Bone marrow (tissue), 2 donors: ENCODE measurements at places on chromosomes 4 and X.

GRCh38 chrX:129092242-129092641 is 431.0 kb downstream of the SMARCA1 start:
- no peak for DNase-seq

GRCh38 chrX:19683817-19684216 is 168.5 kb upstream of the MAP3K15 start:
- no peak for DNase-seq

GRCh38 chrX:10798041-10798440 is 177.7 kb upstream of the MID1 start:
- no peak for DNase-seq

- no peak for DNase-seq
Measured at GRCh38 chr4:148288448-148288847, 153.8 kb downstream of the NR3C2 start.

DNA sequence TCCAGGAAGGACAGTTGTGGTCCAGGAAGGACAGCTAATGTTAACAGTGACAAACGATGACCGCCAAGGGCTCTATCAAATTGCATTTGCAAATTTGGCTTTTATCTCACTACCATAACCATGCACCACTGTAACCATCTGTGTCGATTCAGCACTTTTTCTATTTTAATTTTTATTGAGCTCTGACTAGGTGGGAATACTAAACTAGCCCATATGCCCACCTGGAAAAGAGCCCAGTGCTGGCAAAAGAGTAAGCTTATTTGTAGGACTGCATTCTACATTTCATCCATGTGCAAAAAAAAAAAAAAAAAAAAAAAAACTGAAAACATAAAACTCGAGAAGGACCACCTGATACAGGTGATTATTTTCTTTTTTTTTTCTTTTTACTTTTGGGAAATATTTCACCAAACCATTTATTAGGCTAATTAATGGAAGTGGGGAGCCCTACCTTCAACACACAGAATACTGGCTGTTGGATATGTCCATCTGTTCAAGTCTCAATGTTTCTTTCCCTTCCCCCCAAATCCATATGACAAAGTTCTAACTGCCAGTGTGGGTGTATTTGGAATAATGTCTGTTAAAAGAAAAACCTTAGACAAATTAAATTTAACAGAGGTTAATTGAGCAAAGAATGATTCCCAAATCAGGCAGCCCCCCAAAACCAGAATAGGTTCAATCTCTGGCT is 99.5 kb upstream of the MXRA5 start:
- no peak for DNase-seq

DNA sequence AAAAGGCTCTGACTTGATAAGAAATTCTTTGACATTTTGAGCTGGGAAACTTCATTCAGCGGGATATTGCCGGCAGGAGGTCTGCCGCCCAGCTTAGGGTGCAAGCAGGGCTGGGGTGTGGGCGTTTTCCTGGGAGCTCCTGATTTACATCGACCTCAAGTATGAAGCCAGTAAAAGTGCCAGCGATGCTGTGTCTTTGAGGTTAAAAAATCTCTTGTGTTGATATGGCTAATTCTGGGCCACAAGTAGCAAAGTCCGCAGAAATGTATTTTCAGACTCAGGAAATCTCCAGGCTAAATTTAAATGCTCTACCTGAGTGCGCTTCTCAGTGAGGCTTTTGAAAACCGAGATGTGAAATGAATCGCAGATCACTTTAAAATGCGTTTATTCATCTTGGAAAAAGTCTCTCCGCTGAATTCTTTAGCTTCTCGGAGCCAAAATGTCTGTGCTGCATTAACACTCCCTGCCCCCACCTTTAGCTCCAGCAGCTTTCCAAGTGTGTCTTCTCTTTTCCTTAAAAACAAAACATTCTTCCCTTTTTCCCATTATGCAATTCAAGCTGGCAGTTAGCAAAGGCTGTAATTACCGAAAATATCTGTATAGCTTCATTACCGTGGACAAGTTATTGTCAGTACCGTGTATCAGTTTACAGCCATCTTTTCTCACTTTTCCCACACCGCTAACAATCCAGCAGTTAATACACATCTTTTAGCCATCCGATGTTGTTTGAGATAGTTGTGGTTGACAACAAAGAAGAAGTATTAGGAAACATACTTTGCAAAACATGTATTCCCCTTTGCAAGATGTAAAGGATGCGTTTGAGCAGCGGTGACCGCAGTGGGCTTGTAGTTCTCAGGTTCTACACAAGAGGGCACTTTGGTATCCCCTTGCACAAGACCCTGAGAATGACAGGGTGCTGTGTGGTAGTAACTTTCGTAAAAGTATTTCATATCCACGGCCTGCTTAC is 136.0 kb upstream of the STX18 start:
- no peak for DNase-seq

DNA sequence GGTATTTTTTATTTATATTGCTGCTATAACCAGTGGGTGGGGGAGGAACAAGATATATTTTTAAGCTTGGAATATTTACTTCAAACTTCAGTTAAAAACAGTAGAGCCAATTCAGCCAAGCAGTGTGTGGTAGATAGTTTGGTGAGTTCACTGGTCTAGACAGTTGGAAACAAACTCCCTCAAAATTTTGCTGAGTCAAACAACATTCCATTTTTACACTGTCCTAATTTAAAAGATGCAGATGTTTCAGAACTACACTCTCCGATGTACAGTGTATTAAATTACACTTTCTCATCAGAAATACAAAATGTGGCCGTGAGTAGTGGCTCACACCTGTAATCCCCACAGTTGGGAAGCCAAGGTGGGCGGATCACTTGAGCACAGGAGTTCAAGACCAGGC is 23.3 kb downstream of the PRKX start:
- no peak for DNase-seq

DNA sequence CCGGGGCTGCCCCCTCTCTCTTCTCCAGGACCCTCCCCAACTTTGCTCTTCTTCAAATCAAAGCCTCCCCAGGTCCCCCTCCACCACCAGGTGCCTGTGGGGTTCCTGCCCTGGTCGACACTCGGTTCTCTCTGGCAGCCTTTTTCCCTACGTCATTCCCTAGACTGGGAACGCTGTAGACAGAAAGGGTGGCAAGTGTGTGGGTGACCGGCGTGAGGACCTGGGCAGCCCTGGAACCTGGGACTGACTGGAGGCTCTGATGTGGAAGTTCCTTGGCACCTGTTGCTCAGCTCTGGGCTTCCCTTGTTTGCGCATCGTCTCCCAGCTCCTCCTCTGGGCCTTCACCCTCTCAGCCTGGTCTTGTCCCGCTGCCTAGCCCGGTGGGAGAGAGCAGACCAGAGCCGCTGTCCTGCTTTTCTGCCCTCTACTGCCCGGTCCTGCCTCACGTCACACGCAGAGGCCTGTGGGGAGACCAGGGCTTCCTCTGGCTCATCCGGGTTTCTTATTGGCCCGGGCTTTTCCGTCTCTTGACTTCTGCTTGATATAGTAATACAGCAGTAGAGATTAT is 1.3 kb downstream of the TACC3 start:
- DNase-seq, result no peak

GRCh38 chrX:39311646-39312045 is 510.4 kb downstream of the MID1IP1 start:
- DNase-seq, result no peak

GRCh38 chrX:465418-466215 is 78.9 kb upstream of the PPP2R3B start:
- no peak for DNase-seq

DNA sequence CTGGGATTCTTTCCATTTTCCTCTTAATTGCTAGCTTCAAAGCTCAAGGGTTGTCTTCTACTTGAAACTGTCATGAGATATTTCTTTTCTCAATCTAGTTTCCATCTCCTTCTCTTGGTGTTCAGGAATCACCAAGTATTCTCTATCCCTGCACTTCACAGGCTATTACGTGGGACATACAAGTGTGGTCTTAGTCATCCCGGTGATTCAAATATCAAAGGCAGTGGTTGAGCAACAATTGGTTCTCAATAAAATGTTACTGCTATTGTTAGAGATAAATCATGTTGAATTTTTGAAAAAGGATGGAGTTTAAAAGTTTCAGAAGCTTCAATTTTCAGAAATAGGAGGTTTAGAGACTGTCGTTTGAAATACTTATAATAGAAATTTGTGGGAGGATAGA is 812.9 kb downstream of the FSTL5 start:
- DNase-seq, result no peak

DNA sequence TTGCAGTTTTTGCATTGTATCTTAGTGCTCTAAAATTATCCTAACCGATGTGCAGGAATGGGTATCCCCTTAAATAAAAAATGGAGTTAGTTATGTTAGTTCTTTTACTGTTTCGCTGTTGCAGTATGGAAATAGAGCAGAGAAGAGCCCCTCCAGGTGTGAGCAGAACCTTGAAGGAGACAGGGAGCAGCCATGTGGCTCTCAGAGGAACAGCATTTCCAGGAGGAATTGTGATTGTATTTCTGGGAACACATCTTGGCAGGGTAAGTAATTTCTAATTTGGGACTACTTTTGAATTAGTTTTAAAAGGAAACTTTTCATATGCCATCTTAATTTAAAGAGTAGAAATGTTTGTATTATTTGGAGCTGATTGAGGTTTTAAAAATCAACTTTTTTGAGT is 5.3 kb upstream of the CCDC158 start:
- no peak for DNase-seq

DNA sequence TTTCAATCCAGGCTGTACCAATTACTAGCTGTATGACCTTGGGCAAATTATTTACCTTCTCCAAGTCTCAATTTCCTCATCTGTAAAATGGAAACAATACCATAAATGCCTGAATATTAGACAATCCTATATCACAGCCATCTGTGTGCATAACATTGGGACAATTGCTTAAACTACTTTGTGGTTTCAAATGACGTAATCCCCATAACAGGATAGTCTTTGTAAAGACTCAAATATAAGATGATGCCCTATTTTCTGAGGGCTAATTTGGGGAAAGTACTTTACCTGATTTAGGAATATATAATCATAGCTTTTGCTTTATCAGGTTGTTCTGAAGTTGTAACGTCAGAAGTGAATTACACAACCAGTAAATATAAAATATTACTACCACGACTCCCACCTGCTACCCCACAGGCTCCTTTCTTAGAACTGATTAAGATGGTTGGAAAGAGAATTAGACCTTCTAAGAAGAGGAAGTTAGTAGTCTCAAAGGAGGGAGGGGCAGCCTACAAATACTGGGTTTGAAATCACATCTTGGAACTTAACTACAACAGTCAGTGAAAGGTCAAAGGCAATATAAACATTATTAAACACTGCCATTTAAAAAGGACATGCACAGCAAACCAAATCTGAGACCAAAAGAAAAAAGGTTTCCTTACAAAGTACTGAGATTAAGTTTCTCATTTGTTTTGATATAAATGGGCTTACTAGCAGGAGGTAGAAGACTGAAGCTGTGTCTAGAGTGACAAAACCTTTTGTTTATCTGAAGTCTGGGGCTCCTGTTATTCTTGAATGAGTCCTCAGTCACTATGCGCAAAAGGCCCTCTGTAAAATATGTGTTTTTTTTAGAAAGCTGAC is 215.0 kb downstream of the SCFD2 start:
- DNase-seq, result no peak

GRCh38 chrX:68061206-68061535 is 372.1 kb downstream of the OPHN1 start:
- no peak for DNase-seq

GRCh38 chrX:124010157-124010556 is 48.7 kb downstream of the STAG2 start:
- DNase-seq, result no peak

DNA sequence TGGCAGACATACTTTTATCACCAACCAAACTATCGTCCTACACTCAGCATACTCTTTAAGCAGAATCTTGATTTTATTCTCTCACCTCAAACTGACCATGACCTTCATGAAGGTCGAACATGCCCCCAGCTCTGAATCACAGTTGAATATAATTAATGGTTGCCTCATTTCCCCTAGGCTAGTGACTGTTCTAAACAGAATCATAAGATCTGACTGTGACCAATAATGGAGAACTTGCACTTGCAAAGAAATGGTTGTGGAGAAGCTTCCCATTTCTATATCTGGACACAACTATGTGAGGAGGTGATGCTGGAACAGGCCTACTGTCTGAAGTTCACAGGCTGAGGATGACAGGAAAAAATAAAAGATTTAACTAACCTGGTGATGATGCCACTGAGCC is 85.1 kb downstream of the PDGFC start:
- no peak for DNase-seq

- DNase-seq, result no peak
Measured at GRCh38 chr4:81771721-81772120, 300.0 kb upstream of the RASGEF1B start.

DNA sequence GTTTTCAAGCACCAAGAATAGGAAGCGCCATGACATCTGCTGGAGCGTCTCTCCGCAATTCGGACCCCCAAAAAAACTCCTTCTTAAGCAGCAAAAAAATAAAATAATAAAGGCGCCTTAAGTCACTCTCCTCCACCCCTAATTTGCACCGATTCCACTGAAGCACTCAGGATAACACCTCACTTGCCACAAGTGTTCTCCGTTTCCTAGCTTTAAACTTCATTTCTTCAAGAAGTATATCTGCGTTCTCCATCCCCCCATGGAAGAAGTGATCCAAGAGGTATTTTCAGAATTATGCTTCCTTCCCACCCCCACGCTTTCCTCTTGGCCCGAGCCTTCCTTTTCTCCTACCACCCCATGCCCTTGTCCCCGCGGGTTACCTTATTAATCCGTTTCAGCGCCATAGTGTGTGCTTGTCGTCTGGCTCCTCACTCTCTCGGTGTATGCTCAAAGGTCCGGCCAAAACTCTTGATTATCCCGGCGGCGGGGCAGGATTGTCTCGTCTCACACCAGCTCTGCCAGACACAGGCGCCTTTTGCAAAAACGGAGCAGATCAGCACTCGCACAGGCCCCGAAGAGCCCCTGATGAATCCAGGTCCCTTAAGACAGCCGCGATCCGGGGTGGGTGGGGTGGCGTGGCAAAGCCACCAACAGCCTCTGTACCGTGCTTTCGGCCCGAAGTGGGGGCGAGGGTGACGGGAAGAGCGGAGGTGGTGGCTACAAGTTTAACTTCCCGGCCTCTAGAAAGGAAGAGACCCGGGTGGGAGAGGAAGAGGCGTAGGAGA is 1.1 kb downstream of the UBE2D3 start:
- no peak for DNase-seq

GRCh38 chr4:178027796-178028195 is 585.6 kb upstream of the AGA start:
- no peak for DNase-seq
